ENCODE measurements at places on chromosomes 16 and 17.

- DNase-seq: peak; percentile 40
Measured at GRCh38 chr17:63946440-63947363, 14.6 kb upstream of the CD79B start.

GRCh38 chr17:51454456-51454978 lies 194.2 kb downstream of the UTP18 start:
- DNase-seq: no peak

DNA sequence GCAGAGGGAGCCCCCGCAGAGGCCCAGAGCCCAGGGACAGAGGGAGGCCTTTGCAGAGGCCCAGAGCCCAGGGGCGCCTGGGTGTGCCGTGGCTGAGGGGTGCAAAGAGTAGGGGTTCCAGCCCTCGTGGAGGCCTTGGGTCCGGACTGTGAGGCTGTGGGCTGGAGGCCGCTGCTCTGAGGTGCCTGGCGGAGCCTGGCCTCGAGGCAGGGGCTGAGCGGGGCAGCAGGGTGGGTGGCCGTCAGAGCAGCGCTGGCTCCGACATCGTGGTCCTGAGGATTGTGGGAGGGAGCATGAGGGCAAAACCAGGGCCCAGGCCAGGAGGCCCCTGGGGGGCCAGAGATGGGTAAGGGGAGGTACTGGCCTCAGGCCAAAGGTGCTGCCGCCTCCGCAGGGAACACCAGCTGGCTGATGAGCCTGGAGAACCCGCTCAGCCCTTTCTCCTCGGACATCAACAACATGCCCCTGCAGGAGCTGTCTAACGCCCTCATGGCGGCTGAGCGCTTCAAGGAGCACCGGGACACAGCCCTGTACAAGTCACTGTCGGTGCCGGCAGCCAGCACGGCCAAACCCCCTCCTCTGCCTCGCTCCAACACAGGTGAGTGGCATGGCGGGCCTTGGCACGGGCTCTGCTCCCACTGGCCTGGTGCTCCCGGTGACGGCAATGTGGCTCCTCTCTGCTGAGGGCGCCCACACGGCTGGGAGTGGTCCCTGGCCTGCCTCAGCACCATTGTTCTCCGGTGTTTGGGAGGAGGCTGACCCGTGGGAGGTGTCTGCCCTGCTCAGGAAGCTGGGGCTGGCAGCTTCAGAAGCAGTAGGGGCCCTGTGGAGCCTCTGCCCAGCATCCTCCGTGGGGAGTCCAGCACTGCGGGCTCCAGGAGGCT lies 33.7 kb downstream of the TSC2 start:
- DNase-seq: no peak

GRCh38 chr16:85936816-85937215 lies 37.9 kb downstream of the IRF8 start:
- no peak for DNase-seq

DNA sequence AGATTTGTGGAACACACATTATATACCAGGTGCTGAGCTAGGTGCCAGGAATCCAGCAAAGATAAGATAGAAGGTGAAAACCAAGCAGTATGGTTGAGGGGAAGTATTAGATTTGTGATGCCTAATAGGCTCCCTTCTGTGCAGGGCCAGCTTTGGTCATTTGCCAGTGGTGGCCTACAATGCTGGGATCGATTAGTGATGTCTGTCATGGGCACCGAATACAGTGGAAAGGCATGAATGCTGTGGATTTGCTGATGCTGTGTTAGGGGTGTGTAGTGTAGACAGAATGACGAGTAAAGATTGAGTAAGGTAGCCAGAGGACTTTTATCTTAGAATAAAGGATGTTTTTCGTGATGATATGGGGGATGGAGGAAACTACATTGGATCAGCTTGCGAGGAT lies 48.9 kb downstream of the SNX29 start:
- no peak for DNase-seq

GRCh38 chr17:42667088-42667951 lies 8.2 kb downstream of the TUBG2 start:
- no peak for DNase-seq

GRCh38 chr17:82910041-82910481 lies 70.2 kb upstream of the ZNF750 start:
- DNase-seq: no peak

- no peak for DNase-seq
Measured at GRCh38 chr16:12339686-12340085, 363.2 kb downstream of the SNX29 start.

GRCh38 chr16:804193-805048 lies 3.9 kb upstream of the GNG13 start:
- no peak for DNase-seq

- DNase-seq: no peak
Measured at GRCh38 chr16:84898447-84898846, 78.7 kb downstream of the CRISPLD2 start.
